ENCODE measurements at places on chromosomes 16 and 17.

DNA sequence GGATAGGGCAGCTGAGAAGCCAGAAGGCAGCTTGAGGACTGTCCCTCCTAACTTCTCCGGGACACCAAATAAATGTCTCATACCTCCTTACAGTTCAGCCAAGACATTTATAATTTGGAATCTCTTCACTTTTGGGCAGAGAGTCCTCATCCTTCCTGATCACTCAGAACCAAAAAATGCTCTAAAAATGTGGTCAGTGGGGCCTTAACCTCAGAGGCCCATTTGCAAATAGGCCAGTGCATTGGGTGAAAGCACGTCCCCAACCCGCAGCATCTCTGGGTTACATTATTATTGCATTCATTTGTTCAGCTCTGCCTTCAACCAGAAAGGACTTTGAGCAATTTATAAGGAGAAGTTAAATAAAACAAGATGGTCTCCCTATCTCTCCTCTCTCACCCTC, 112.4 kb upstream of the IRX3 start:
- DNase-seq, result no peak

- peak; percentile 79 for DNase-seq
These were observed 818 bp upstream of the NRN1L start for GRCh38 chr16:67883872-67884261.

GRCh38 chr17:81094509-81095382, 59.8 kb downstream of the BAIAP2 start:
- DNase-seq, result peak; percentile 39

DNA sequence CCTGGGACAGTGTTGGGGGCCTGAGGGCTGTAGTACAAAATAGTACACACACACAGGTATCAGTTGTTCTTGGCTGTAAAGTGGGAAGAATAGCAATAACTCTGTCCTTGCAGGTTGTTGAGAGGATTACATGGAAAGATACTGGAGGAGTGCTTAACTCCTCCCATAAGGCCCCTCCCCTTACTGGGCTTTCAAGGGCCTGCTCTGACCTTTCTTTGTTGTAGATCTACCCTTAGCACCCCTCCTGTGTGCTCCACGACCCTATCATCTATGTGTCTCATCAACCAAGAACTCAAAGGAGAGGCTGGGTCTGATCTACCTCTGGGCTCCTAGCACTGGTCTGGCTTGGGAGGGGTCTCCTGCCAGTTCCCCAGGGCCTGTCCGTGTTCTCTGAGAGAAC, 8.3 kb upstream of the EDC4 start:
- DNase-seq, result no peak

DNA sequence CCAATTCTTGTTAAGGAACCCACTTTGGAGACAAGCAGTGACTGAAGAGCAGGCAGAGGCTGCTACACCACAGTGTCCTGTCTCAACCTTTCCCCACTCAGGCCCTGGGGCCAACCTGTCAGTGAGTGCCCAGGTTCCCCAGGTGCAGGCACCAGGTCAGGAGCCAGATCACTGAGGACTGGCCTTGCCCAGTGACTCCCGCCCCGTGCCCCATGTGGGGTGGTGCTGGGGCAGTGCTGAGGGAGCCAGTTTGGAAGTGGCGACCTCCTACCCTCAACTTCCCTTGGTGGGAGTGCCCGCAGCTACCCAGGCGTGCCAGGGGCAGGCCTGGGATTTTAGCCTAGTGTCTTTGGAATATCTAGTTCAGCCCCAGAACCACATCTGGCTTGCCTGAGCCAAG, 29.3 kb downstream of the SREBF1 start:
- DNase-seq, result no peak

DNA sequence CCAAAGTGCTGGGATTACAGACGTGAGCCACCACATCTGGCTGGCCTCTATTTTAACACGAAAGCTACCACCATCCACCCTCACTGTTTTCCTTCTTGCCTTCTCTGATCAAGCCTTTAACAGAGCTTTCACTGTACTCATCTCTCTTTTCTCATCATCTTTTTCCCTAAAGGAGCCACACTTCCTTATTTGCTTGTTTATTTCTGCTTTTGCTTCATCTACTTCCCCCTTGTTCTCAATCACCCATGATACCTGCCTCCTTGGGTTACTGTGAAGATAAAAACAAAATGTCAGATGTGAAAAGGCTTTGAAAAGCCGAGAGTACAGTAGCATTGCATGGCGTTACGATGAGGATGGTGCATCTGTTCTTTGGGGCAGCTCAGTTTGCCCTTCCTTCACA, 79.9 kb downstream of the ZNF18 start:
- no peak for DNase-seq

DNA sequence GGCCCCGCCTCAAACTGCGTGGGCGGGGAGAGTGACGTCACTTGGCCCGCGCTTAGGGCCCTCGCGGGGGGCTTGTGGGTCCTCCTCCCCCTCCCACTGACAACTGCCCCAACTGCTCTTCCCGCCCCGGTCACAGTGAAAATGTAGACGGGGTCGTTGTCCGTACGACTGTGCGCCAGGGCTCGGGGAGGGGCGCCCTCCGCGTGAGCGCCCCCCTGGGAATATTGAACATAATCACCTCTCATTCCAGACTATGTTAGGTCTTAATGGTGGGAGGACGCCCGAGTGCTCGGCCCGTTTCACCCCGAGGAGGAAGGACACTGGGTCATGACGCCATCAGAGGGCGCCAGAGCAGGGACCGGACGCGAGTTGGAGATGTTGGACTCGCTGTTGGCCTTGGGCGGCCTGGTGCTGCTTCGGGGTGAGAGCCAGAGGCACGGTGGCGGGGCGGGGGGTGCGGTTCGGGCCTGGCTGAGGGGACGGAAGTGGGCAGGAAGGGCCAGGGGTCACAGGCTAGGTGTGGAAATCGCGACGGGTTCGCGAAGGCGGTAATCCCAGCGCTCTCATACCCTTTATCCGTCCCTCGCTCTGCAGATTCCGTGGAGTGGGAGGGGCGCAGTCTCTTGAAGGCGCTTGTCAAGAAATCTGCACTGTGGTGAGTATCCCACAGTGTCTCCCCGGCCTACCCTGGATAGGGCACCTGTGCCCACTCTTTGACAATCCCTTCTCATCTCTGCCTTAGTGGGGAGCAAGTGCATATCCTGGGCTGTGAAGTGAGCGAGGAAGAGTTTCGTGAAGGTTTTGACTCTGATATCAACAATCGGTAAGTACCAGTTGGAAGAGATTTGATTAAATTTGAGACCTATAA, at the start of gene ELP5:
ELP5 (plus strand) TSS at position 40 of the 868 bp plus-strand sequence; CDS start at position 376, 336 bp downstream.
- peak; percentile 72 for DNase-seq

GRCh38 chr16:17379121-17379571, 91.6 kb downstream of the XYLT1 start:
- DNase-seq, result no peak

GRCh38 chr16:4936991-4937781, at the start of gene PPL:
TSS of gene PPL (minus strand) at chr16:4937148. CDS start at chr16:4937045, 103 bp downstream.
- DNase-seq, result no peak

- peak; percentile 29 for DNase-seq
These were observed 7.8 kb downstream of the PMP22 start for GRCh38 chr17:15257258-15257788.

DNA sequence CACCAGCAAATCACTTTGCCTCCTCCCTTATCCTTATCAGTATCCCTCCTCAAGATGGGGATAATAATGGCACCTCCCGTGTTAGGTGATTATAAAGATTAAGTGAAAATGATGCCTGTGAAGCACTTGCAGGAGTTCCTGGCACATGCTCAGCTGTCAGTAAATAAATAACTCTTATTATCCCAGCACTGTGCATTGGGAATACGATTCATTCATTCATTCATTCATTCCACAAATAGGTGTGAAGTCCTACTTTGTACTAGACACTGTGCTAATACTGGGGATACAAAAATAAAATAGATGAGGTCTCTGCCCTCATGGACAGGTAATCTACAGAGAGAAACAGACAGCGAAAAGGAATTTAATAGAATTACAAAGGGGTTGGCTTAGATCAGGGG, 2.0 kb downstream of the XYLT2 start:
- DNase-seq, result no peak

- DNase-seq, result no peak
These were observed 209.6 kb upstream of the CACNG5 start for GRCh38 chr17:66625311-66625767.

GRCh38 chr16:53369921-53370320, 64.3 kb upstream of the RBL2 start:
- DNase-seq, result no peak

DNA sequence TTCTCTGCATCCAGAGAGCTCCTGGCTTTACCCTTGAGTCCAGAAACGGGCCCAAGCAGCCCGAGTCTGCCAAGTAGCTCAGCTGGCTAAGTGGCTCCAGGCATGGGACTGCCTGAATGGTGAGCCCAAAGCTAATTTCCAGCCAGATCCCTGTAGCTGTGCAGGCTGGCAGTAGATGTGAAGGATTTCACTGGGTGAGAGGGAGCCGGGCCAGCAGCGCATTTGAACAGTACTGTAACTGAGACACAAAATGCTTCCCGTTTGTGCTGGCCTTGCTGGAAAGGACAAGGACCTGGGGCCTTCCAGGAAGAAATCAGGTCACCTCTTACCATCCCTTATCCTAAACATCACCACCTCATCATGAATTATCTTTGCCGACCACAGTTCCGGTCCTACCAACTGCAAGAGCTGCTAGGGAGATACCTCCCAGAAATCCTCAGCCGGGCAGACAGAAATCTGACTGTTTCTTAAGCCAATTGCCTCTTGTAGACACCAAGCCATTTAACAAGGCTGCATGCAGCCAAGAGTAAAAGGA, 3.7 kb downstream of the TIMP2 start:
- no peak for DNase-seq

DNA sequence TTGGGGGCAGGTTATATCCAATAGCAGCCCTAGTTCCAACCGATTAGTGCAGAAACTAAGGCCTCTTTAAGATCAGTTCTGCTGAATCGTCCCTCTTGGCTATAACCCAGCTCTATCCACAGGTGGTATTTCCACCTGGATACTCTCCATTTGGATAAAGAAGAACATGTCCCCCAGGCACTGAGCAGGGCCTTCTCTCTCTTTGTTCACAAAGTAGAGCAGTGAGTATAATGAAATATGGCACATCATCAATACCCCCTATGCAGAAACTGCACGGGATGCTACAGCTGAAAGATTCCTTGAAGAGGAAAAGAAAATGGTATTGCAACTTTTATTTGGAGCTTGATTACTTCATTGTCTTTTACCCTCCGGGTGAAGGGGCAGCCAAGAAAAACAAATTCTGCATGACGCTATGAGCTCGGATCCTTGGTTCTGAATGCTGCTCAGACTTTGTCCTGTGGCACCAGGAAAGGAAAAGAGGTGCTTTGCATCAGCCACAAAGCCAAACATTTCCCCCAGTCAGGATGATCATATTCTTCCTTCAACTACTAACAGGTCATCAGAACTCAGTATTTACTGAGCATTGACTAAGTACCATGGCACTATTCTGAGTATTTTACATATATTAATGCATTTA, 399.7 kb downstream of the NPIPA8 start:
- DNase-seq, result no peak

DNA sequence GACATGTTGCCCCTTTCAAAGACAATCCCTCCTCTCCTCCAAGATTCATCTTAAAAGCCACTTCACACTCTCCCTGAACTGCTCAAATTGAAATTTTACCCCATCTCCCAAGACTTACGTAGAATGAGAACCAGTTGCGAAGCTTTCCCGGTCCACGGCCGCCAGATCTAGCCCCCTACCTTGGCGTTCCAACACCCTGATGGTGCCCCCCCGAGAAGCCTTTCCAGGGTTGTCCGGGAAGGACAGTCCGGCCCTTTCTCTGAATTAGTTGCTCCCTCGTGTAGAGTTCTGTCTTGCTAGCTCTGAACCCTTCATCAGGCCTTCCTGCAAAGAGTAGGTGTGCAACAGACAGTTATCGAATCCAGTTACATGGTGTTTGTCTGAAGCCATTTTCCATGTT, 60.0 kb upstream of the DNAH17 start:
- DNase-seq, result no peak

- DNase-seq, result no peak
These were observed 2.4 kb downstream of the ARHGDIA start for GRCh38 chr17:81868674-81869220.

GRCh38 chr17:53560953-53561352, 261.8 kb upstream of the KIF2B start:
- DNase-seq, result no peak

Measured in activated naive CD4-positive, alpha-beta T cell (primary cell).